ENCODE measurements at places on chromosomes 2 and 18.

GRCh38 chr2:175140332-175140731 lies 27.7 kb downstream of the ATF2 start:
- no peak for DNase-seq

- DNase-seq = peak; percentile 46
Observed at GRCh38 chr2:237154082-237154638, 68.5 kb downstream of the COPS8 start.

- DNase-seq = no peak
Observed at GRCh38 chr2:106876699-106877098, 9.3 kb downstream of the ST6GAL2 start.

DNA sequence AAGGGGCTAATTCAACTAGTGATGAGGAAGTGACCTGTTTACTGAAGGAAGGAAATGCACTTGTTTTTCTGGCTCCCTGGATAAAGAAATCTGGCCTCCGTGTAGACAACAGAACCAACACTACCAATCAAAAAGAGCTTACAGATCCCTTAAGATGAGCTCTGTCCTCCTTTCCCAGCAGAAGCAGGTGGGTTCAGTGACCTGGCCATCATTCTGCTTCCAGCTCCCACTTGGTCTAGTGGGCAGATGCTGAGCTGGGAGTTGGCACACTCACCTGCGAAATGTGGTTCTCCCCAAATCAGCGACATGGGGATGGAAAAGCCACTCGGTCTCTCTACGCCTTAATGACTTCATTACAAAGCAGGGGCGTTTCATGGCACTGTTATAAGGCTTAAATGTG lies 132.6 kb downstream of the AFF3 start:
- no peak for DNase-seq

GRCh38 chr2:178006710-178007109 lies 65.9 kb downstream of the PDE11A start:
- no peak for DNase-seq

DNA sequence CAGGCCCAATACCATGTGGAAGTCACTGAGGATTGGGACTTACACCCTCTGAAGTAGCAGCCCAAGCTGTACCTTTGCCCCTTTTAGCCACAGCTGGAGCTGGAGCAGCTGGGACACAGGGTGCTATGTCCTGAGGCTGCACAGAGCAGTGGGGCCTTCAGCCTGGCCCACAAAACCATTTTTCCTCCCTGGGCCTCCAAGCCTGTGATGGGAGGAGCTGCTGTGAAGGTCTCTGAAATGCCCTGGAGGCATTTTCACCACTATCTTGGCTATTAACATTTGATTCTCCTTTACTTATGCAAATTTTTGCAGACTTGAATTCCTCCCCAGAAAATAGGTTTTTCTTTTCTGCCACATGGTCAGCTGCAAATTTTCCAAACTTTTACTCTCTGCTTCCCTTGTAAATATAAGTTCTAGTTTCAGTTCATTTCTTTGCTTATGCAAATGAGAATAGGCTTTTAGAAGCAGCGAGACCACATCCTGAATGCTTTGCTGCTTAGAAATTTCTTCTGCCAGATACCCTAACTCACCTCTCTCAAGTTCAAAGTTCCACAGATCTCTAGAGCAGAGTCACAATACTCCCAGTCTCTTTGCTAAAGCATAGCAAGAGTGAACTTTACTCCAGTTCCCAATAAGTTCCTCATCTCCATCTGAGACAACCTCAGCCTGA lies 213.8 kb upstream of the MGAT5 start:
- DNase-seq = no peak

DNA sequence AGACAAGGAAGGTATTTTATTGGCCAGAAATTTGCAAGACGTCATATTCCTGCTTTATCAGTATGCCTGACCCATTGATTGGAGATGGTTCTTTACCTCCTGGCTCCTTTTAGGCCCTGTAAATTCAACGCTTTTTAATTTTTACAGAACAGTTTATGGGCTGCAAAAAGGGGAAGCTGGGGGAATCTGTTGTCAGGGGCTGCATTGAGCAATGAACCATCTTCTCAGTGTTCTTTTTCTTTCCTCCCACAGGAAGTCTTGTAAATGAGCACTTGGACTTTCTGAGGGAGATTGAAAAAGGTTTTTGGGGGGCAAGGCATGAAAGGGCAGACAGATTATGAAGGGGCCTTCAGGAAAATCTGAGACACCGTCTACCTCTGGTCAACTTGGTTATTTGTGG lies 503.6 kb upstream of the TNP1 start:
- DNase-seq = no peak

- DNase-seq = no peak
Observed at GRCh38 chr2:3806730-3807129, 103.4 kb downstream of the DCDC2C start.

DNA sequence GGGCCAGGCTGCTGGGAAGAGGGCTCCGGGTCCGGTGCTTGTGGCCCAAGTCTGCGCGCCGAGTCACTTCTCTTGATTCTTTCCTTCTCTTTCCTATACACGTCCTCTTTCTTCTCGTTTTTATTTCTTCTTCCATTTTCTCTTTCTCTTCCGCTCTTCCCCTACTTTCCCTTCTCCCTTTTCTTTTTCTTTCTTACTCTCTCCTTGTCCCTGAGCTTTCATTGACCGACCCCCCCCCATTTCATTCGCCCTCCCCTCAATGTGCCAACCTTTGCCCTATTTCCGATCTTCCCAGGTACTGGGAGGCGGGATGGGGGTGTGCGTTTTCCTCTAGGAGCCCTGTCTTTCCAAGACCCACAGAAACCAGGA lies 1.8 kb downstream of the ONECUT2 start:
- no peak for DNase-seq

DNA sequence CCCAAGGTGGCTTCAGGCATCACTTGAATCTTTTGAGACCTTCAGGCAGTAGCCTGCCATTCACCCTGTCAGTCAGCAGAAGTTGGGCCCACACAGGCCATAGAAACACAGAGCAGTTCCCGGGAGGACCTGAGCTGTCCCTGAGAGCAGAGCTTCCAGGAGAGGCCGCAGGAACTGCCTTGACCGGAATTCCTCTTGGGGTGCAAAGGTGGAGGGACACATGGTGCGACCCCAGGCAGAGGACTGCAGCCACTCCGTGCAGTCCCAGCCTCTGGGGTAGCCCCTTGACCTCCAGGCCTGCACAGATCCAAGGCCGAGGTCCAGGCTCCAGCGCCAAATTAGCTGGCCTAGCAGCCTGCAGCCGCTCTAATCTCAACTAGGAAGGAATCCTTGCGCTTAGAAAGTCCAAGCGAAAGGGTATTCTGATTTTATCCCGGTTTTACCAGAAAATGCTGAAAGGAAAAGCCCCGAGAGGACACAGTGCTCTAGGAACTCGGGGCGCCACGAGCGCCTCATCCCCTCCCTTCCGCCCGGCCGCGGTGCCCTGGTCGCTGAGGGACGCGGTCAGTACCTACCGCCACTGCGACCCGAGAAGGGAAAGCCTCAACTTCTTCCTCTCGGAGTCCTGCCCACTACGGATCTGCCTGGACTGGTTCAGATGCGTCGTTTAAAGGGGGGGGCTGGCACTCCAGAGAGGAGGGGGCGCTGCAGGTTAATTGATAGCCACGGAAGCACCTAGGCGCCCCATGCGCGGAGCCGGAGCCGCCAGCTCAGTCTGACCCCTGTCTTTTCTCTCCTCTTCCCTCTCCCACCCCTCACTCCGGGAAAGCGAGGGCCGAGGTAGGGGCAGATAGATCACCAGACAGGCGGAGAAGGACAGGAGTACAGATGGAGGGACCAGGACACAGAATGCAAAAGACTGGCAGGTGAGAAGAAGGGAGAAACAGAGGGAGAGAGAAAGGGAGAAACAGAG lies 5.4 kb downstream of the SIX2 start:
- no peak for DNase-seq

GRCh38 chr18:59446012-59446411 lies 86.9 kb upstream of the LMAN1 start:
- DNase-seq = no peak

GRCh38 chr18:56541793-56542192 lies 96.6 kb downstream of the TXNL1 start:
- no peak for DNase-seq

- DNase-seq = no peak
Observed at GRCh38 chr2:455913-456312, 168.0 kb upstream of the ALKAL2 start.

DNA sequence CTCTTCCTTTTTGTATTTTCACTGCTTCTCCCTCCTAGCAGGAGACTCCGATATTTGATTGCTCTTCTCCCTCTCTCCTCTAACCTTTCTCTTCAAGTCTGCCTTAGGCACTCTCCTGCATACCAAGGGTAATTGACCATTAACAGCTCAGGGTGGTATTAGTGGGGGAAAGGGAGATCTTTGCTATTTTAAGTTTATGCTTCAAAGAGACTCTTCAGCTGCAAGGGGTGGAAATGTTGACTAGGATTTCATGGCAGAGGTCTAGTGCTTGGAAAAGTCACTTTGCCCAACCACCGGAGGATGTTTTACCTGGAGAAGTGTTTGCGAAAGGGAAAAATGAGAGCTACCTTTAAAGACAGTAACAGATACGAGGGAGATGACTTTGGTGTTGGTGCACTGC lies 453.7 kb downstream of the SLC4A3 start:
- DNase-seq = no peak

- no peak for DNase-seq
Observed at GRCh38 chr2:237441605-237442274, 27.8 kb upstream of the COL6A3 start.

DNA sequence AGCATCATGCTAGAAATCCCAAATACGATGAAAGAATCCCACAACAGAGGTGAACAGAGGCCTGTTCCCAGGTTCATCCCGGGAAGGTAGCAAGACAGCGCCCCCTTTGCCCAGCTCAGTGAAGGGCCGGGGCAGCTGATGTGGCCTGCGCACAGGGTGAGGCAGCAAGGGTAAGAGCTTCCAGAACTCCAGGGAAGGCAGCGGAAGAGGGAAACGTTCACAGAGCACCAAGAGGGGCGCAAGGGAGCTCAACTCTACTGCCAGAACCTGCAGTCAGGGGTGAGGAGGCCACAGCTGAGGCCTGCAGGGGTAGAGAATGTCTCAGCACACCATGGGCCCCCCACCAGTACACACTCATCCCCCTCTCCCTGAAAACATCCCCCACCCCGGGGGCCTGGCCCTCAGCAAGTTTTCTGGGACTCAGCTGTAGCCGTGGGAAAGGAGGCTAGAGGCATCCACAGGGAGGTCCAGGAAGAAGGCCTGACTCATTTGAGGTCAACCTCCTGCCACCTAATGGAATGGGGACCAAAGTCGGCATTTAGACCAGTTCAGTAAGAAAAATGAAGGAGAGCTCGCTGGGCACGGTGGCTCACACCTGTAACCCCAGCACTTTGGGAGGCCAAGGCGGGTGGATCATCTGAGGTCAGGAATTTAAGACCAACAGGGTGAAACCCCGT lies 95.6 kb upstream of the ASAP2 start:
- no peak for DNase-seq

- DNase-seq = no peak
Observed at GRCh38 chr2:231337807-231338759, 57.4 kb upstream of the B3GNT7 start.

GRCh38 chr18:78764544-78764943 lies 215.1 kb upstream of the SALL3 start:
- DNase-seq = no peak

DNA sequence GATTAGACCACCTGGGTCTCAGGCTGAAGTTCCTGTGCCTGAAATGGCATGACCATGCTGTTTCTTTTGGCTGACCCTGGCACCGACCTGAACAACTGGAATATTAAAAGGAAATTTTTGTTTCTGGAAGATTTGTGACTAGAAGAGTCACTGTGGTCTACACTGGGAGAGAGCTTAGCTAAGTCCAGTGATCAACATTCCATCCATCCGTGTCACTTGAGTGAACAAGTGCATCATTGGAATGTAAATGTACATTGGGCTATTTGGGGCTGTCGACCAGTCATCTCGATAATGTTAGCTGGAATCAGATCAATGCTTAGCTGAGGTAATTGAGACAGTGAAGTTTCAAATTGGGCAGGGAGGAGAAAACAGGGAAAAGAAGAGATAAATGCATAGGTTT lies 95.4 kb upstream of the CCDC85A start:
- no peak for DNase-seq

DNA sequence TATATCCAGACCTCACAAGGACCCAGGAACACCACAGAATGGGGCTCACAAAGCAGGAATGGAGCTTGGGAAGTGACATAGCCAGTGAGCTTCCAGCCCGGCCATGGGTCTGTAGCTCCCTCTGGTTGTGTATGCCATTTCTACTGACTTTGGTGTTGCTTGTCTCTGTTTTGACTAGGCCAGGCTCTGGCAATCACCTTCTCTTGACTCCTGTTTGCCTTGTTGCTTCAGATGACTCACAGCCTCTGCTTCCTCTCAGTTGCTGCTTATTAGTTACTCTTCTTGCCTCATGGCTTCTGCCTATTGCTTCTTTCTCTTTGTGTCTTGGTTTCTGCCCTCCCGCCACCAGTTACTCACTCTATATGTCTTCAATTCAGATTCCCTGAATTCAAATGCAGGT lies 15.8 kb upstream of the IER3IP1 start:
- DNase-seq = no peak

GRCh38 chr2:171883275-171883893 lies 10.7 kb downstream of the SLC25A12 start:
- no peak for DNase-seq

GRCh38 chr2:158489366-158490112 lies 32.8 kb downstream of the PKP4 start:
- DNase-seq = no peak

DNA sequence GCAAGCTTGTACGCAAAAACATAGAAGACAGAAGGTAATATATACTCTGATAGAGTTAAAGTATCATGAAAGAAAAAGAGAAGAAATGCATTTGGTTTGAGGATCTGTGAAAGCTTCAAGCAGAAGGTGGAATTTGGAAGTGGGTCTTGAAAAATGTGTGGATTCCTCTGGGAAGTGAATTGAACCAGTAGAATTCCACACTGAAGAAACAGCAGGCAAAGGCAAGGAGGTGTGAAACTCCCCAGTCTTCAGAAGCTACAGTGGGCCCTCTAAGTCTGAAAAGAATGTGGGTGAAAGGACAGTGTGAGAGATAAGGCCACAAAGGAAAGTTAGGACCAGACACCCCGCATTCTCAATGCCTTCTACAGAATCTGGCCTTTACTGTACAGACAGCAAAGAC lies 25.6 kb downstream of the COBLL1 start:
- DNase-seq = no peak

DNA sequence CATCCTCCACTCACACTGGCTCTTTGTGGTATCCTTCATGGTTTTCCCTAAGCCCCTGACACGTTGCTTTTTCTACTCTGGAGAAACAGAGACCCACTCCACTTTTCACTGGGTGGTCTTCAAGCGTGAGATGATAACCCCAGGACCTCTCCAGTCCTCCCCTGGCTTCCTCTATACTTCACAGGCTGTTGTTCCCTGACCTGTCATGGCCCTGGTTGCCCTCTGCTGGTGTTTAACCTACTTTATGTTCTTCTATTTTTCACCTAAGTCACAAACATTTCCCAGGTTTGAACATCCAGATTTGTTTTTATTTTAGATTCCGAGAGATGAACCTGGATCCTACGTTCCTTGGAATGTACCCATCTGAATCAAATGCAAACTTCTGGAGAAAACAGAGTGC lies 84.5 kb downstream of the AOX1 start:
- DNase-seq = no peak

DNA sequence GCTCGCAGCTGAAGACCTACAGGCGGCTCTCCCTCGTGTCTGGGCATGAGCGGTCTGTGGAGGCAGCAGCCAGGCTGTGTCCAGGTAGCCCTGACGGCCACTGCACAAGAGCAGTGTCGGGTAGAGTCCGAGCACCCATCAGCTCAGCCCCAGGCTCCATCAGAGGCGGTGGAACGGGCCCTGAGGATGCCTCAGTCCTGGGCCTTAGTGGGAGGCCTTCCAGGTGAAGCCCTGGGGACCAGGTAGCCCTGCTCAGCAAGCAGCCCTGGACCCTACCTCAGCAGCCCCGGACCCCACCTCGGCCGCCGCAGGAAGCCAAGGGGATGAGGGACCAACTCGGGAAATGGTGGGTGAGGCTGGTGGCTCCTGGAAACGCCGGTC lies 21.3 kb upstream of the KLF11 start:
- DNase-seq = no peak
